ENCODE measurements at places on chromosomes 6 and 20.

DNA sequence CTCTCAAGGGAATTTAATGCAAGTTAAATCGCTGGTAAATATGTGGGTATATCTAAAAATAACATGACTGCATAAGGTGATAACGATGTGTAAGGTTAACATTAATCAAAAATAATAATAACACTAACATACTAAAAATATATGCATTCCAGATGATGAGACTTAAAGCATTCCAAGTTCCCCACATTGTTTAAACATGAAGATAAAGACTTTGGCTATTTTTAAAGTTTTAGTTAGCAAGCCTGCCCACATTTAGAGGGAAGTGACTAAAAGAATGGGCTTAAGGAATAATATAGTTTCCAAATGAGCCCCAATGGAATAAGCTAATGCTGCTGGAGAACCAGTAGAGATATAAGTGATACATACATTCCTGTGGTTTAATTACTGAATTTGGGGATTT lies 941.3 kb downstream of the TBC1D32 start:
- DNase-seq = peak; percentile 62

- DNase-seq = no peak
These were observed 10.8 kb downstream of the DDX27 start for GRCh38 chr20:49230021-49230420.

DNA sequence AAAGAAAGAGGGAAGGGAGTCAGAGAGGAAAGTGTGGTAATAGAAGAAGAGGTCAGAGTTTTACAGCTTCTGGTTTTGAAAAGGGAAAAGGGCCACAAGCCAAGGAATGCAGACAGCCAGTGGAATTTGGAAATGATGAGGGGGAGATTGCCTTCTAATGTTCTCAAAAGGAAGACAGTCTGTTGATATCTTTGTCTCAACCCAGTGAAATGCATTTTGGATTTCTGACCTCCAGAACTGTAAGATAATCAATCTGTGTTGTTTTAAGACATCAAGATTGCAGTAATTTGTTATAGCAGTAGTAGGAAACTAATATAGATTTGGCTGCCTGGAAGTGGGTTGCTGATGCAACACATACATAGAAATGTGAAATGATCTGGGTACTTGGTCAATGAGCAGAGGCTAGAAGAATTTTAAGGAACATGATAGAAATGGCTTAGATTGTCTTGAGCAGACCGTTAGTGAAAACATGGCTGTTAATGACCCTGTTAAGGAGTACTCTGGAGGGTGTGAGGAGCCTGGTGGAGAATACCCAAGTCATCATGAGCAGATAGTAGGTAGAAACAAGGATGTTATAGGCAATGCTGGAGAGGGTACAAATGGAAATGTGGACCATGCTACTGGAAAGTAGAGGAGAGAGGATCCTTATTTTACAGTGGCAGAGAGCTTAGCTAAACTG lies 255.8 kb upstream of the RAB32 start:
- peak; percentile 72 for DNase-seq

GRCh38 chr6:141472162-141472928 lies 660.4 kb upstream of the GJE1 start:
- no peak for DNase-seq

DNA sequence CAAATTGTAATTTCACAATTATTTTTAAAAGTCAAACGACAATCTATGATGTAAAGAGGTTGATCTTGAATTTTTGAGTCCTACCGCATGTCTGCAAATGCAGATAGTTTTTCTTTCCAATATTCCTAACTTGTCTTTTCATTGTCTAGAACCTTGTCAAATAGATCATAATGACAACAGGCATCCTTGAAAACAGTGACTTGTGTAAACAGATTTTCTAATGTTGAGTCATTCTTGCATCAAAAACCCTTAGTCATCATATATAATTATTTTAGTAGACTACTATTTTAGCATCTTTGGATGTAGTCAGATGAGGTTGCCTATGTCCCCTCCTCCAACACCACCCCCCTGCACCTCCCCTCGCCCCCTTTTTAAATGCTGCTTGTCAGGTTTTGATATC lies 43.8 kb downstream of the BMP6 start:
- DNase-seq = peak; percentile 46

DNA sequence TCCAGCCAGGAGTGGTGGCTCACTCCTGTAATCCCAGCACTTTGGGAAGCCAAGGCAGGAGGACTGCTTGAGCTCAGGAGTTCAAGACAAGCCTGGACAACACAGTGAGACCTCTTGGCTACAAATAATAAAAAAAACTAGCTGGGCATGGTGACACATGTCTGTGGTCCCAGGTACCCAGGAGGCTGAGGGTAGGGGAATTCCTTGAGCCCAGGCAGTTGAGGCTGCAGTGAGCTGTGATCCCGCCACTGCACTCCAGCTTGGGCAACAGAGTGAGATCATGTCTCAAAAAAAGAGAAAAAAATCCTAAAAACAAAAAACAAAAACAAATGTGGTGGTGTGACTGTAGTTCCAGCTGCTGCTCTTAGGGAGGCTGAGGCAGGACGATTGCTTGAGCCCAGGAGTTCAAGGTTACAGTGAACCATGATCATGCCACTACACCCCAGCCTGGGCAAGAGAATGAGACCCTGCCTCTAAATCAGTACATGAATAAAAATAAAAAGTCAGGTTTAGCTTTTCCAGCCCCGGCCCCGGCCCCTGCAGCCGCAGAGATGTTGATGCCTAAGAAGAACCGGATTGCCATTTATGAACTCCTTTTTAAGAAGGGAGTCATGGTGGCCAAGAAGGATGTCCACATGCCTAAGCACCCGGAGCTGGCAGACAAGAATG lies 13.5 kb upstream of the SNRPC start:
- no peak for DNase-seq

- peak; percentile 83 for DNase-seq
These were observed 28.8 kb upstream of the TULP4 start for GRCh38 chr6:158283304-158283980.

GRCh38 chr20:2839732-2840137 lies 720 bp downstream of the PCED1A start:
- DNase-seq = no peak

GRCh38 chr6:3328145-3328544 lies 69.4 kb downstream of the PSMG4 start:
- no peak for DNase-seq

DNA sequence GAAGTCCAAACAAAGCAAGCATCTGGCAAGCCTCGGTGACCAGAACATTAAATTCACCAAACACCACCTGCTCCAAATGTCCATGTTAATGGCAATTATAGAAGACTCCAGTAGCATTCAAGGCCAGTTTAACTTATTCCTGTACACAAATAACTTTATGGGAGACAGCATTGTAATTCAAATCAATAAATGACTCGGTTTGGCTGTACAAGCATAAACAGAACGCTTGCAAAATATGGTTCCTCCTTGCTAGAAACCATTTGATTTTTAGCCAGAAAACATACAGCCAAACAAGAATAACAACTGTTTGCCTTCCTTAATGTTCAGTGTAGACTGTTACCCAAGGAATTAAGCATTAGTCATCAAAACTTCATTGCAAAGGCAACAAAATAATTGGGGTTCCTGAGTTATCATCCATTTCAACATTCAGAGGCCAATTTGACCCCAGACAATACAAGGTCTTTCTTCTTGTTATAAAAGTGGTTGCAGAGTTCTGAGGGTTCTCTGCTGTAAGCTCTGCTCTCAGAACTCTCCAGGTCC lies 125.1 kb downstream of the BFSP1 start:
- no peak for DNase-seq

- no peak for DNase-seq
These were observed 30.6 kb downstream of the TSHZ2 start for GRCh38 chr20:53002786-53003185.

GRCh38 chr6:44923444-44923843 lies 404.7 kb upstream of the RUNX2 start:
- no peak for DNase-seq

DNA sequence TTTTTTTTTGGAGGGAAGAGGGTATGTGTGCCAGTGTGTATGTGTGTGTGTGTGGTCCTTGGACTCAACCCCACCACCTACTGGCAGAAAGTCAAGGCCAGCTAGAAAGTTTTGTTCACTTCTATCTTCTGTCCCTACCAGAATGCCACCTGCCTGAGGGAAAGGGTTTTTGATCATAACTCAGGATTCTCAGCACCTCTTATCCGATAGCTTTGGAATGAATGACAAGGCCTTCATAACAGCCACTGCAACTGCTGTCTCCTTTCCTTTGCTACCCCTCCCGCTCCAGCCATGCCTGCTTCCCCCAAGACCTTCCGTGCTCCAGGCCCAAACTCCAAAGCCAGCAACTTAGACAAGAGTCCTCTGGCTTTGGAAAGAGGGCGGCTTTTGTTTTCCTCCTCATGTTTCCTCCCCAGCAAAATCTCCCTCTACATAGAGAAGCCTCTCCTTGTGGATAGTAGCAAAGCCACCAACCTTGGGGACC lies 18.7 kb downstream of the BTN3A1 start:
- DNase-seq = peak; percentile 62

DNA sequence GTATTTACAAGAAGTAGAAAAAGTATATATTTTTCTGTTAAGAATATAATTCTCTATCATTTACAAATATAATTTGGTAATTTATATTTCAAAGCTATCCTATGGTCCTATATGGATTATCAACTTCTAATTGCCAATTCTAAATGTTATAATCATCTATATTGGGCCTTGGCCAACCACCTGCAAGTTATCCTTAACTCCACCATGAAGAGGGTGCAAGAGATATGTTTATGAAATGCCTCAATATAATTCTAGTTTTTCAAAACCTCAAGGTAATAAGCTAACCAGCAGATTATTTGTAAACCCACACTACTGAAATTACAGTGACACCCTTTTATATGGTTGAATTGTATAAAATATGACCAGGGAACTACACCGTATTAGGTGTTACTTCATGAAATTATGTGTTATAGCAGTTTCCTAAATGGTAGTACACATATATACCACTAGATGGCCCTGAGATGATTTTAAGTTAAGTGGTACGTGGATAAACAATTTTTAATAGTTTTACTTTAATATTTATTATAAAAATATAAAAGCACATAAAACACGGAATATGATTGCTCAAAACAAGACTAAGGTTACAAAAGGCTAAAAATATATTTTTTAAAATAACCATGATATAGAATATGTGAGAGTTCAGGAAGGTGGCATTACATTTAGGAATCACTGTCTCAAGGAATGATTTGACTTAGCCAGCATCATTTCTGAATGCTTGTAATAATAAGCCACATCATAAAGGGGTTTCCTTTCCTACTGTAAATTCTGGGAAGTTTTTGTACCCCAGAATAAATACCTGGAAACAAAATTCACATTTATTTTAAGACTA lies 9.8 kb upstream of the PNISR start:
- DNase-seq = peak; percentile 27

- DNase-seq = no peak
These were observed 812 bp downstream of the MYMX start for GRCh38 chr6:44217332-44218143.

GRCh38 chr20:61953037-61954021 lies 112.4 kb downstream of the TAF4 start:
- no peak for DNase-seq

GRCh38 chr6:165985806-165986299 lies 181.8 kb downstream of the TBXT start:
- no peak for DNase-seq

GRCh38 chr20:34001378-34001777 lies 7.7 kb downstream of the RALY start:
- DNase-seq = no peak

GRCh38 chr20:46563860-46564221 lies 13.4 kb upstream of the OCSTAMP start:
- no peak for DNase-seq

DNA sequence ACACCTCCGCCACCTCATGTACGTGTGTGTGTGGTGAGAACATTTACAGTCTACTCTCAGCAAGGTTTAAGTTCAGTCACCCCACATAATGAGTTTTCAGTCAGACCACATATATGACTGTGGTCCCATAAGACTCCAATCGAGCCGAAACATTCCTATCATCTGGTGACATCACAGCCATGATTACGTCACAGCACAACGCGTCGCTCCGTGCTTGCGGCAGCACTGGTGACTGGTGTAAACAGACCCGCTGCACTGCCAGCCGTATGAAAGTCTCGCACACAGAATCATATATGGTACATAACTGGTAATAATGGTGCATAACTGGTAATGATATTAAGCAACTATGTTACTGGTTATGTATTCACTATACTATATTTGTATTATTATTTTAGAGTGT lies 150.7 kb downstream of the DLL1 start:
- no peak for DNase-seq

GRCh38 chr6:53335224-53335994 lies 13.3 kb downstream of the ELOVL5 start:
- no peak for DNase-seq

DNA sequence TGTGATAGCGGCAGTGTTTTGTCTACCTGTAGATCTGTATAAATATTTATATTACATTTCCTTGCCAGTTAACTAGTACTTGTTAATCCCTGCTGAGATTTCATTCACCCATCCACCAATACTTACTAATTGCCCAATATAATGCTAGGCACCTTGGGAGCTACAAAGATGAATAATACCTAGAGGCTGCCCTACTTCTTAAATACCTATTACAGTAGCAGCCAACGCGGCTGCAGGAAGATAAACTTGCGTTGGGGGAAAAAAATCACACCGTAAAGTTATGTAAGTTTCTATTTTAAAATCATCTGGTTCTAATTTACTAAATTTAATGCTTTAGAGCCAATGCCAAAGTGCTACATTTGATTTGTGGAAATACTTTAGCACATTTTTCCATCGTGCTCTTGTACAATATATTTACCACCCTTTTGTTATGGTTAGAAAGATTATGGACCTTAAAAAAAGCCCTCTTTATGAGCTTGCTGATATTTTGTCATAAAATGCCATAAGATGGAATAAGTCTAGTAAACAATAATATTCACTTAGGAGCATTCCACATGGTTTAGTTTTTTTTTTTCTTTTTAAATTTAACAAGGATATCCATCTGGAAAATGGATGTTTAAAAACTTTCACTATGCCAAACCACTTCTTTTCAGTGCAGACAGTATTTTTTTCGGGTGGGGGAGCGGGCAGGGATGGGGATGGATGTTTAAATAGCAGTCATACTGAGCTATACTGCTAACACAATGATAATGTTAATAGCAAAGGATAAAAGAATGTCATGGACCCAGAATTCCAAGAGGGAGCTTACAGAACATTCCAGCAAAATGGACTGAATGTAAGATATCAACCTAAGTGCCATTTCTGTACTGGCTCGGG lies 13.2 kb upstream of the NEDD9 start:
- peak; percentile 62 for DNase-seq

DNA sequence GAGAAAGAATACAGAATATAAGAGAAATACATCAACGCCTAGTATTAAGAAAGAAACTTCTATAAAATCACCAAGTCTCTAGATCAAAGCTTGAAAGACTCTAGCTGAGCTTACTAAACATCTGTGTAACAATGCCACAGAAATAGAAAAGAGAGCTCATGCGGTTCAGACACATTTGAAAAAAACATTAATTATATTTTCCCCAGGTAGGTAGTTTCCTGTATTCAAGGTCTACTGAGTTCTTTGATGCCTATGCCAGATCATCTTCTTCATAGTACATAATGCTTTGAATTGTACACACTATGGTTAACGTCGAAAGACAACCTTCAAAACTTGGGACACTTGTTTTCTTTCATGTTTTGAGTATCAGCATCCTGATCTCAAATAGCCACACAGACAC lies 11.3 kb downstream of the MOXD1 start:
- no peak for DNase-seq

GRCh38 chr6:29941016-29941415 lies 1.3 kb upstream of the HLA-A start:
- no peak for DNase-seq

Measured in fibroblast of skin of scalp (primary cell).